ENCODE measurements at places on chromosomes 2 and 18.

- no peak for DNase-seq
These were observed 24.1 kb downstream of the ANXA4 start for GRCh38 chr2:69766014-69766413.

DNA sequence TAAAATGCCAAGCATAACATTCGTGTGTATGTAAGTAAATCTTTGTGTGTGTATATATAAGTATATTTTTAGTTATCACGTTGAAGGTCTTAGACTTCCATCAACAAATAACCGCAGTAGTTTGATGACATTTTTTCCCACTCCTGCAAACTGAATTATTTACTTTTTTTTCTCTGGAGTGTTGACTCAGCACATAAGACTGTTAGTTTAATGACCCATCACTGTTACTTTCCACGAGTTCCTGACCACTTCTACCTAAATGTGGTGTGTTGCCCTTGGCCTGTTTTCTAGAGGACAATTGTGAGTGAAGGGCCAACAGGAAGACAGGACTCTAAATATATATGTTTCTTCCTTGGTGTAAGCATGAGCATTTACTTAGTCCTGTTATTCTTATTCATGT is 71.3 kb upstream of the TXNDC2 start:
- DNase-seq, result no peak

GRCh38 chr2:99998651-99999320 is 143.6 kb downstream of the AFF3 start:
- DNase-seq, result no peak

DNA sequence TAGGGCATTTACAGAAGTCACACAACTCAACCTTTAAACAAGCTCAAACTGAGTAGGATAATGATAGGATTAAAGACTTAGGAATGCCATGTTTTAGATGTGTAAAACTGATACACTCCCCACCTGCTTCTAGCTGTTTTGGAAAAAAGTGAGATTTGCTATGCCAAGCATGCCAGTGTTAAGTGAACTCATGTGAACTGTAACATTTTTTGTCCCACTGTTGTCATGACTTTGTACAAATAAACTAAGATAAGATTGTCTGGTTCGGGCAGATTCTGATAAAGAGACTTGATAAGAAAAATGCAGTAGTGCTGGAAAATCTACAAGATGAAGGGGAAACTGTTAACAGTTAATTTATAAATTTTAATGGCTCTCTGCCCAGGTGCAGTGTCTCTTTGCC is 66.5 kb downstream of the GLS start:
- no peak for DNase-seq

DNA sequence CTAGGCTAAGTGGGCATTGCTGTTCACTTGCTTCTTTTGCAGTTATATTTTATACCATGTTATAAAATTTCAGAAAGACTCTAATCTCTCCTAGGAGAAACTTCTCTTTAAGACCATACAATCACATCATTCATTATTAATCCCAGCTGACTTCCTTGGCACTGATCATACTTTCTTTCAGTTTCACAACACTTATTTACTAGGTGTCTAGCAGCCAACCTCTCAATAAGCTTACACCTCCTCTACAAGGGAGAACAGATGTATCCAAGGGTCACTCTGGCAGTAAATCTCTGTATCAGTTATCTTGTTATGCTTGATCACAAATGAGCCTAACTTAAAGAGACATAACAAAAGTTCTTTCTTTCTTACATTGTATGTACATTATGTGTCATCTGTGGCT is 69.8 kb upstream of the EPB41L5 start:
- DNase-seq, result no peak

DNA sequence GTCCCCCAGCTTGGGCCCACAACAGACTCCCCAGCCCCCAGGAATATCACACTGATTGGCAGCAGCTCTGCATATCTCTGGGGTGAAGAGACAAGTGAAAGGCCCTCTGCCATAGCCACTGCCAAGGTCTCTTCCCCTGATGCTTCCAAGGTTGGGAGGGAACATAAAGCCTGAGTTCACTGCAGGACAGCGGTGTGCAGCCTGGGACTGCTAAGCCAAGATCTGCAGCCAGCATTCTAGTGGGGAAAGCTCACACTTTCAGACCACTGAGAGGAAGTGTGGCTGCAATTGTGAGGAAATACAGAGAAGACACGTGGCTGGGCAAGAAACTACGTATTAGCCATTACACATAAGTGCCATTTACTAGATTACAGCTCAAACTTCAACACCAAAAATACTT is 100.7 kb downstream of the MAIP1 start:
- no peak for DNase-seq

DNA sequence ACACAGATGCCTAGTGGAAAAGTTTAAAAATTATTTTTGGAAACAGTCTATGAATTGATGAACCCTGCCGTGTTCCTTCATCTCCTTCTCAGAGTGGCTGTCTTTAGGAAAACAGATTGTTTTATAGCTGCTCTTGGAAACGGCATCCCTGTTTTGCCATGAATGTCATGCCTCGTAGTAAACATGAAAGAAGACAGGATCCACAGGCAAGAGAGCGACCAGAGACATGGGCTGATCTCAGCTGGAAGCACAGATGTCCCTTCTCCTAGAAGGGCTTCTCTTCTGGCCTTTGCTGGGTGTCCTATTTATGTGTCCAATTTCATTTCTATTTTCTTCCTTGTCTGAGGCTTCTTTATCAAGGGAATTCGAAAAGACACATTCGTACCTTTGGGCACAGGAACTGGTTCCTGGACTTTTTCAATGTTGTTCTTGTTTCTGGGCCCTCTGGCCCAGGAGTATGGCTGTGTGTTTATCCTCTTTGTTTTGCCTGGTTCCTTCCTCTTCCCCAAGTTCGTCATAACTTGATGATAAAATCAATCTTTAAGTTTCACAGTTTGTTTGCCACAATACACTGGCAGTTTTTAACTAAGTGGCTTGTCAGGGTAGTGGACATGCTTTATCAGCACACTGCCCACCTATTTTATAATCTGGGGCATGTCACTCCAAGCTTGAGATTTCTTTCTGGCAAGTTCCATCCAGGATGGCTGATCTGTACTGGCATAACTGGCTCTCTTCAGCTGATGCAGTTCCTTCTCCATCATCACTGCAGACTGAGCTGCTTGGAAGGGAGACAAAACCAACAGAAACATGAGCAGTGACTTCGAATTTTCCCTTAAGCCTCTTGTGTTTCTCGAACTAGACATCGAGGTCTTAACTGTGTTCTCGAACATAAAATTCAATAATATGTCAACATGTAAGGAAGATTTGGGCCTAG is 63.2 kb upstream of the MGAT4A start:
- no peak for DNase-seq

DNA sequence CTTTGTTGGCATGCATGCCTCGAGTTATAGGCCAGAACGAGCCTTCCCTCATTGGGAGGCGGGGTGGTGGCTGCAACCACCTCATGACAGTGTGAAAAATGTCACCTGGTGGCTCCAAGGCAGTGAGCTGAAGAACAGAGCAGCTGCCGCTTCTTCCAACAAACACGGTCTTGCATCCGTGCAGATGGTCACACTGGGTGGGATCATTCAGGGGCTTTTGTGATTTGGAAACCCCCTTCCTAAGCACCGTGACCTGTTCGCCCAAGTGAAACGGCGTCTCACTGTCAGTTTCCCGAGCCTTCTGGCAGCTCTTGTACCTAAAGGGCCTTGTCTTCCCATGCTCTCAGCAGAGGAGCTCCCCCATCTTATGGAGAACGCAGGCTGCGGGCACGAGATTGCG is 159.7 kb downstream of the NAPG start:
- DNase-seq, result no peak

- DNase-seq, result no peak
These were observed 78.9 kb downstream of the EHD3 start for GRCh38 chr2:31312898-31313297.

- no peak for DNase-seq
These were observed 37.1 kb upstream of the ASAP2 start for GRCh38 chr2:9169349-9170107.

- no peak for DNase-seq
These were observed 87.0 kb upstream of the ITGA6 start for GRCh38 chr2:172340394-172340793.

- DNase-seq, result no peak
These were observed 94.3 kb downstream of the ASAP2 start for GRCh38 chr2:9300829-9301453.

DNA sequence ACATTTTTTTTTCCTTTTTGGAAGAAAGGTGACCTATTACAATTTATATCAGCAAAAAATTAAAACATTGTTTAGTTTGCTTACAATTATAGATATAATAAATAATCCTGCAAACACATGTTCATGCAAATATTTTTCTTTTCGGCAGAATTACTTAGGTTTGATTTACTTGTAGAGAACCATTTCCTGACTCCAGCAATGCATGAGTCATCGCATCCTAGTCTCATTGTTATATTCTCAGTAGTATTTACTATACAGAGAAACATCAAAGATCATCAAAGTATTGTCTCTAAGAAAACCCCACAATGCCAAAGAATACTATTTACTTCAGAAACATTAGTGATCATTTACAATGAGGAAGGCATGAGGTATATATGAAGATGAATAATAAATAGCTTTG is 40.4 kb upstream of the MTIF2 start:
- no peak for DNase-seq

DNA sequence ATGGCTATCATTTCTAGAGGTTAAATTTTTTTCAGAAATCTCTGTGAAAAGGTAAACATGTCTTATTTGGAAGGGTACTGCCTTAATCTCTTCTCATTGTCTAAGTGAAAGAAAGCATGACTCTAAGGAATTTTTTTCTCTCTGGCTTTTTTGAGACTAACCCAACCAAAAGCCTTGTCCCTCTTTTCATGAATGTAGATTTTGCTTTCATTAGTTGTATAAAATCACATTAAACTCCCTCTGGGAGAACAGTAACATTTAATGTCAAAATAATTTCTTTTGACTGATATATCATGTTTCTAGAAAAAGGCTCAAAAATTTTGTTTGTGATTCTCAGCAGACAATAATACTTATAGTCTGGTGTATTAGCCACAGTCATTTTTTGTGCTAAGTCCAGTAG is 168.4 kb upstream of the SPOPL start:
- DNase-seq, result no peak

DNA sequence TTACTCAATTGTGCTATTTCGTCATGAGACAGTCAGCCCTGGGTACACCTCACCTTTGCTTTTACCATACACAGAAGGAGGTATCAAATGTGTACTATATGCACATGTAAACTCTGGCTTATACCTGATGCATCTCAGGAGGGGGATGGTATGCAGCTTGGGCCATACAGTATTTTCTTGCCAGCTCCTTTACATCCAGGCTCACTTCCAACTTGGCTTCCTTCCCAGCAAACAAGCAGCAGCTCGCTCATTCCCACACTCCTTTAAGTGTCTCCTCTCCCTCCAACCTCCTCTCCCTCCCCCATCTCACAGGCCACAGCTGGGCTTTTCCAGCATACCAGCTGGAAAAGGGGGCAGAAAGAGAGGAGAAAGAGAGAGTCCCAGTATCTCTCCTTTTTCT is 9.6 kb downstream of the MARCHF4 start:
- DNase-seq, result no peak

GRCh38 chr2:180222644-180223043 is 215.5 kb upstream of the CWC22 start:
- no peak for DNase-seq

- DNase-seq, result no peak
These were observed 84.4 kb downstream of the DGKD start for GRCh38 chr2:233438573-233439147.

- DNase-seq, result no peak
These were observed 221.1 kb downstream of the GALR1 start for GRCh38 chr18:77470569-77471413.

DNA sequence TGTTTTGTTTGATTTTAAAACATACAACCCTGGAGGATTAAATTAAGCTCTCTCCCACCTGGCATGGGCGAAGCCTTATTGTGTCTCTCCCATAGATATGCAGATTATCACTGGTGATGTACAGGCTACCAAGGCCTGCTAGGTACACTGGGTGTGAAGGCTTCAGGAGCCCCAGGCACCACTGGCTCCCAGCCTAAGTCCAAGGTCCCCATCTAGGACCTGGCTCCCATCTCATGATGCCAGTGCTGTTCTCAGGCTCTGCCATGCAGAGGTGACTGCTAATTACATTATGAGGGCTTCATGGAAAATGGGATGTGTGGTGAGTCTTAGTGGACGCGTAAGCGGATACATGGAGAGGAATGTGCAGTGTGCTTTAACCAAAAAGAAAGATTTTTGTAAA is 201.2 kb upstream of the KLHL29 start:
- no peak for DNase-seq

- DNase-seq, result no peak
These were observed 32.4 kb downstream of the UPP2 start for GRCh38 chr2:158134055-158134454.

GRCh38 chr2:132617989-132618388 is 52.0 kb downstream of the LYPD1 start:
- DNase-seq, result no peak

DNA sequence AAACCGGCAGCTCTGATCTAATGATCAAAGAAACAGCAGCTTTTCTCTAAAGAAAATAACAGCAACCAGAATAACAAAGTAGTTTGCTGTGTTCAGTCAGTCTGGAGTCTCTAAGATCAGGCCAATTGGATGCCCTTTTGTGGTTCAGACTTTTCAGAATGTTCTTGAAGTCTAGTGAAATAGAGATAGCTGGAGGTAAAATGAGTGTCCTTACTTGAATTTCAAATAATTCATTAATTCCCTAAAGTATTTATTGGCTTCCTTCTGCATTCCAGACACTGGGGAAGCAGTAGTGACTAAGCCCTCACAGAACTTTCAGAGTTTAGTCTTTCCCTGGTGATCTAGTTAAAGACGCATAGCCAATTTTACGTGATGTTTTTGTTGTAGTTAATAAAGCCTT is 58.7 kb downstream of the C18orf54 start:
- no peak for DNase-seq
